ENCODE measurements at places on chromosomes 7 and 10. TPM values are rescaled to one million over a fixed set of nuclear protein-coding genes. Genes with fewer than 3 reads are reported as not detected.

Gene COPG2
- polyA plus RNA-seq, result 13.5 TPM

Gene BRAT1
- 0.63 TPM for polyA plus RNA-seq

Gene MEOX2
- not detected for polyA plus RNA-seq

Gene UTF1
- not detected for polyA plus RNA-seq

Gene BTBD16
- not detected for polyA plus RNA-seq

Gene STOX1
- 9.3 TPM for polyA plus RNA-seq

Gene LRRTM3
- polyA plus RNA-seq, result 1.7 TPM

Gene SFRP4
- 0.36 TPM for polyA plus RNA-seq

Gene LRRD1
- polyA plus RNA-seq, result not detected

Gene ITGA8
- polyA plus RNA-seq, result not detected

Data from Purkinje cell (primary cell).